ENCODE measurements at places on chromosomes 3 and 15. TPM values are rescaled to one million over a fixed set of nuclear protein-coding genes. Genes with fewer than 3 reads are reported as not detected.

DNA sequence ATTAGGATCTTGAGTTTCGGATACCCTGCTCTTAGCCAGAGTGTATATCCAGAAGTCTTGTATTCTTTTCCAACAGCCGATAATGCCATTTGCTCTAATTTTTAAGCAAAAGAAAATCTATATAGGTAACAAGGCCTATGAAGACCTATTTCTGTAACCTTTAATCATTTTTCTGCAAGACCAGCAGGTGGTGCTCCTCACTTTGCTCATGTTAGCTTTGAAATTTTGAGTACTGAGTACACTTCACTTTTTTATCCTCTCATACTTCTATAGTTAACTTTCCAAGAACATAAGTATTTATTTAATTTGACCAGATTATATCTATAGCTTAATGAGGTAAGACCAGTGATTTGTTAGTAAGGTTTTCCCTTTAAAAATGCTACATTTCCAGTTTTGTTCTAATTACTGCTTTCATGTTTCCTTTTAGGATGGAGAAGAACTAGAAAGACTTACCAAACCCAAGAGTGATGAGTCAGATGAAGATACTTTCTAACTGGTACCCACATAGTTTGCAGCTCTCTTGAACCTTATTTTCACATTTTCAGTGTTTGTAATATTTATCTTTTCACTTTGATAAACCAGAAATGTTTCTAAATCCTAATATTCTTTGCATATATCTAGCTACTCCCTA, 20.5 kb downstream of the SLC35A5 start:
- no peak for DNase-seq
- H3K27ac ChIP-seq: no peak overlapping the region
- H3K4me3 ChIP-seq: no peak overlapping the region
- H3K36me3 ChIP-seq: peaks cover 6% of the 10 kb centered on the region
- H3K4me1 ChIP-seq: peaks cover 14% of the 10 kb centered on the region

GRCh38 chr3:114902691-114903101, 244.4 kb downstream of the ZBTB20 start:
- no peak overlapping the region for H3K27ac ChIP-seq
- H3K36me3 ChIP-seq: no peaks in the 10 kb centered on the region
- peaks cover 6% of the 10 kb centered on the region for H3K4me1 ChIP-seq

GRCh38 chr15:58002338-58003126, 63.0 kb downstream of the ALDH1A2 start:
- no peak for DNase-seq
- peaks cover 4% of the 10 kb centered on the region for H3K36me3 ChIP-seq

DNA sequence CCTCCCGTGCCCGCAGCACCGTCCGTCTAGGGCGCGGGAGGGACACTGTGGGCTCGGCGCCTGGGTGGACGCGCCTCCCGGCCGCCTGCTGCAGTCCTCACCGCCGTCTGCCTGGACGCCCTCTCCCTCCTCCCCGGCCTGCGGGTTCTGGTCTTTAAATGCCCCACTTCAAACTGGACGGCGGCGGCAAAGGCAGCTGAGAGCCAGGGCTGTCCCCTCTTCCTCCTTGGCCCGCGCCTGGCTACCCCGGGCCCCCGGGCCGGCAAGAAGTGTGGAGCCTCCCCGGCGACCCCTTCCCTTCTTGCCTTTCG, 426 bp downstream of the CBLB start:
- peaks cover 51% of the 10 kb centered on the region for H3K4me1 ChIP-seq
- H3K36me3 ChIP-seq: peaks cover 2% of the 10 kb centered on the region
- DNase-seq: peak; percentile 92
- H3K27me3 ChIP-seq: no peaks in the 10 kb centered on the region

GRCh38 chr3:8520816-8521403, 19.3 kb downstream of the LMCD1 start:
- peaks cover 99% of the 10 kb centered on the region for H3K4me1 ChIP-seq
- no peak for DNase-seq
- peaks cover 52% of the 10 kb centered on the region for H3K36me3 ChIP-seq
- H3K4me3 ChIP-seq: no peak overlapping the region
- H3K27ac ChIP-seq: peak overlapping the region; percentile 78

GRCh38 chr3:23804441-23805209, 1.1 kb upstream of the UBE2E1 start:
- H3K36me3 ChIP-seq: no peaks in the 10 kb centered on the region
- peaks cover 32% of the 10 kb centered on the region for H3K4me1 ChIP-seq
- DNase-seq: no peak
- no peak overlapping the region for H3K27ac ChIP-seq
- no peak overlapping the region for H3K4me3 ChIP-seq

The GHSR gene
- not detected for total RNA-seq

DNA sequence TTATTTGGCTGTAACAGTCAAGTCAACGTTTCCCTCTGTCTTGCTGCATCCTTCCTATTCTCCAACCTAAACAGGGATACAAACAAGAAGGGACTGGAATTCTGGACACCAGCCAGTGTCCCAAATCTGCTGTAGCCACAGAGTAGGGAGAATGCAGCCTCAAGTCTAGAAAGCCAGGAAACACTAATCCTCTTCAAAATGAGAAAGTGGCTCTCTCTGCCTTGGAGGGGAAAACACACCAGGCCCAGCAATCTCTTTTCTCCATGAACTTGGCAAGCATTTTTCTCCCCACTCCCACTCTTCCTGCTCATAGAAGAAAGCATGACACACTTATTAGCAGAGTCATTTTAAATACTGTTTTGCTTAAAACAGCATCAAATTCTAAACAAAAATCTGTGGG, 781.7 kb downstream of the SQOR start:
- H3K27ac ChIP-seq: no peak overlapping the region
- H3K27me3 ChIP-seq: no peaks in the 10 kb centered on the region
- no peak for DNase-seq
- no peaks in the 10 kb centered on the region for H3K4me1 ChIP-seq
- H3K36me3 ChIP-seq: no peaks in the 10 kb centered on the region
- H3K4me3 ChIP-seq: no peak overlapping the region

The PLA2G4D gene
- not detected for total RNA-seq

DNA sequence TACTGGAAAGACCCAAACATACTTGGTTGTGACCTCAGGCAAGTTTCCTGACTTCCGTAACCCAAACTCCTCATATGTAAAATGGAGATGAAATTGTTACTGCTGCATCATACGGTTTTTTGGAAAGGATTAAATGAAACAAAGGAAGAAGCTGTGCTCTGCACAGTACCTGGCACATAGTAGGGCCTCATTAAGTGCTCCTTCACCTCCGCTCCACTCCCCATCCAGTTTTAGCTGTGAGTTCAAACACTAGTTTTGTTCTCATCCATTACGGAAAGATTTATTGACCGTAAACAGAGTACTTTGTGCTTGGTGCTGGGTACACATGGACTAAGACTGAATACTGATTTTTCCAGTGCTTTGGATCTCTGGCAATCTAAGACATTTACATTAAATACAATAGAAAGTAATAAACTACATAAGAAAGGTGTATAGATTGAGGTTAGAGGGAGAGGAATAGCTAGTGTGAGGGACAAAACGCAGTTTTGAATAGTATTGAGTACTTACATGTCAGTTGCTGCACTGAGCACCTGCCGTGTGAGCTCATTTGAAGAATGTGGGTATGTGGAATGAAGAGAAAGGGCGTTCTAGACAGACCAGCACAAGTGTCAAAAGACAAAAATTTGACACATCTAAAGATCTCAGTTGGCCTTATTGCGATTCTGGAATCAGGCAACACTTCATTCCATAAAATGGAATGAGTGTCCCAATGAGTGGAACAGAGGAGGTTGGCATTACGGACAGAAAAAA, 594 bp upstream of the ICE2 start:
- H3K4me3 ChIP-seq: peak overlapping the region; percentile 92
- H3K27me3 ChIP-seq: no peaks in the 10 kb centered on the region
- H3K27ac ChIP-seq: peak overlapping the region; percentile 97

The SHC4 gene
- total RNA-seq: 61.8 TPM

The LHFPL4 gene
- not detected for total RNA-seq

- peaks cover 9% of the 10 kb centered on the region for H3K4me1 ChIP-seq
- H3K27me3 ChIP-seq: no peaks in the 10 kb centered on the region
- DNase-seq: no peak
- peaks cover 25% of the 10 kb centered on the region for H3K36me3 ChIP-seq
- H3K27ac ChIP-seq: no peak overlapping the region
These were observed 25.6 kb downstream of the HACD2 start for GRCh38 chr3:123559040-123559861.

Measured in chondrocyte (in vitro differentiated cells).